ENCODE measurements at places on chromosomes 2 and 18.

DNA sequence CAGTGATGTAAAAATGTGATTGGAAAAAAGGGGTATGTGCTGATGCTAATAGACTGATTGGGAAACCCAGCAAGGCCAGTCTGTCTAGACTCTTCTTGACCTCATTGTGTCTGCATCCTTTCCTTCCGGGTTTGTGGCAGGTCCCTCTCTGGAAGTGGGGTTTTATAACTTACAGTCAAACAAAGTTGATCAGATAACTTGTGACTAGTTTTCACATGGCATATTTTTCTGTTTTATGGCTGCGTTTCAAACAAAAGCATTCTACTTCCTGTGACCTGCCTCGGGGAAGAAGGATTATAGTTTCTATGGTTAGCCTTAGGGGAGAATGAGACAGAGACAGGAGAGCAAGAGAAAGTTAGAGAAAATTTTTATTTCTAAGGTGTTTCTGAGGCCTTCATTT lies 188.7 kb upstream of the HNMT start:
- no peak for DNase-seq

- no peak for DNase-seq
Observed at GRCh38 chr2:28632791-28633190, 118.8 kb upstream of the PPP1CB start.

DNA sequence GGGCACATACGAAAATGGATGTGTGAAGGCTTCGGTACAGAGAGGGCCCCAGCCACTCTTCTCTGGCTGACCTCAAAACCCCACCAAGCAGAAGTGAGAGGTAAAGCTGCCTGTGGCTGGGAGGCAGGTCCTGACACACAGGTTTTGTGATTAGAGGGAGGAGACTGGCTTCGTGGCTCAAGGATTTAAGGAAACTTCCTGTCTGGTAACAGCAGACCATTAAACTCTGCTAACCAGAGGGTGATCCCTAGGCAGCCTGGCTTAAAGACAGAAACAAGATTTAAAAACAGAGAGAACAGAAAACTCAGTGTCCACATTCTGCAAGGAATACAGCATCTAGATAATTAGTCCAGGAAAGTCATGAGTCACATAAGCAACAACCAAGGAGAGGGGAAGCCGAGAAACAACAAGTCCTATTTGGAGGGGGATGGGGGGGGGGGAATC lies 101.9 kb downstream of the NFATC1 start:
- DNase-seq, result no peak

DNA sequence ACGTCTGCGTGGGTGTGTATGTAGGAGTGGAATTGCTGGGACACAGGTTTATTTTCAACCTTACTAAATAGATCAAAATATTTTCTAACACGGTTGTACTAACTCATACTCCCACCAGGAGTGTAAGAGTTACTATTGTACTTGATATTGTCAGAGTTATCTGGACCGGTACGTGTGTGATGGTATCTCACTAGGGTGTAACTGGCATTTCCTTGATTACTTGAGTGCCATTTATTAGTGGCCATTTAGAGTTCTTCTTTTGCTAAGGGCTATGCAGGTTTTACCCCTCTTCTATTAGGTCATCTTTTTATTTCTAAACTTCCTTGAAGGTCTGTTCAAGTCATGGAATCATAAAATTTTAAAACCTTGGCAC lies 33.5 kb downstream of the CENPO start:
- no peak for DNase-seq

DNA sequence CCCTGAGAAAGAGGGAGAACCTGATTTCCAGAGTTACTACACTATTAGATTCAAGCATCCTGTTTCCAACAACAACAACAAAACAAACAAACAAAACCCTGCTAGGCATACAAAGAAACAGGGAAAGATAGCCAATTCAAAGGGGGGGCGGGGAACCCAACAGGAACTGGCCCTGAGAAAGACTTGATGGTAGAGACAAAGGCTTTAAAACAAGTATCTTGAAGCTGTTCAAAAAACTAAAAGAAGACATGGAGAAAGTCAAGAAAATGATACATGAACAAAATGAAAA lies 147.1 kb downstream of the THADA start:
- no peak for DNase-seq

GRCh38 chr18:26312199-26312598 lies 86.0 kb downstream of the TAF4B start:
- DNase-seq, result no peak

GRCh38 chr18:3247240-3248061 lies at the start of gene MYL12A:
Gene MYL12A, plus strand, starts transcription at chr18:3247801. Its CDS starts 5,447 bp downstream, at chr18:3253248.
- DNase-seq, result peak; percentile 99

DNA sequence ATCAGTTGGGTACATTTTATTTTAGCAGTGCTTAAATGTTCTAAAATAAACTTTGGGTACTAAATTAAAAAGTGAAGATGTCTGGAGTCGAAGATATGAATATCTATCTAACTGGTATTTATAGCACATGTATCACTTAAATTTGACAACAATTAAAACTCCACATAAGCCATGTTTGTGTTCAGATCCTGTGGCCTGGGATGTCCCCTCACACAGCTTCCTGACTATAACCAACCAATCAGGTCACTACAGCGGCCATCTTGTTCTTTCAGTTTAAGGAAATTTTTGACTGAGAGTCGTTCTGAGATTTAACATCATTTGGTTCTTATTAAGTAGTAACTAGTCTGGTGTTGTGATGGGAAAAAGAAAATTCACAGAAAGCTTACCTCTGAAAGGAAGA lies 170.7 kb upstream of the NRP2 start:
- no peak for DNase-seq

DNA sequence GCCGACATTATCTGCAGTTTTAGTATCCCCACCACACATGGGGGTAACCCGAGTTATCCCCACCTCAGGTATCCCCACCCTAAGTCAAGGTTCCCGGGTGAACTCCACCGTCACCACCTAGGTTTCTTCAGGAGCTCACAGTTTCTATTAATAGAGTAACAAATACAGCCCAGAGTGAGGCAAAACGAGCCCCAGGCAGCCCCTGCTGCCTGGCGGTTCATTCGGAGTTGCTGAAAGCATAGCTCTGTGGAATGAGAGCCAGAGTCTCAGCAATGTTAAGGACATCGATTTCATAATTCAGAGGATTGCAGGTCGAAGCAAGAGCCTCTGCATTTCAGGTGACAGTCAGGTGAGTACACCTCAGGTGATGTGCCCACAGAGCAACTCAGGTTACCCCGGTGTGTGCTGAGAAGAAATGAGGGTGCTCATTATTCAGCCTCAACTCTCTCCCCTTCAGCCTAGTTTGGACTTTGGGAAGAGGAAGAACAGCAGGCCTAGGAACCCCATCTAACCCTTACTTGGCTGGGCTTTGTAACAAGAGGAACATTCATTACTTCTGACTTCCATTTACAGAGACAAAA lies 10.7 kb downstream of the SATB2 start:
- DNase-seq, result no peak

- DNase-seq, result no peak
Observed at GRCh38 chr2:209501579-209501978, 77.7 kb downstream of the MAP2 start.

GRCh38 chr2:68476454-68476853 lies 9.1 kb downstream of the APLF start:
- DNase-seq, result no peak

DNA sequence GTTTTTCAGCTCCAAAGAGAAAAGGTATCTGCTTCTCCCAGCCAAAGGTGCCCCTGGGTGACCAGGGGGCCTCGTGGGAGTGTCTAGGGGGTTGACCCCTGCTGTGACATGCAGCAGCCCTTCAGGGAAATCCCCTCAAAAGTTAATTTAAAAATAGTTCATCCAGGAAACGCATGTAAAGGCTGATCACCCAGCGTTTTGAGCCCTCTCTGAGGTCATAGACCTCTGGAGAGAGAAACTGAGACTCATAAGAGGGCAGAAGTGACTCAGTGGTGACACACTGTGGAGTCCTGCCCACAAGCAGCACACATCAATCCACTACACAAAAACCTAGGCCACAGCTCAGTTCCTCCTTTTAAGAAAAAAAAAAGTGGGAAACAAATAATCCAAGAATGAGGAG lies 11.9 kb downstream of the GAL3ST2 start:
- DNase-seq, result no peak

DNA sequence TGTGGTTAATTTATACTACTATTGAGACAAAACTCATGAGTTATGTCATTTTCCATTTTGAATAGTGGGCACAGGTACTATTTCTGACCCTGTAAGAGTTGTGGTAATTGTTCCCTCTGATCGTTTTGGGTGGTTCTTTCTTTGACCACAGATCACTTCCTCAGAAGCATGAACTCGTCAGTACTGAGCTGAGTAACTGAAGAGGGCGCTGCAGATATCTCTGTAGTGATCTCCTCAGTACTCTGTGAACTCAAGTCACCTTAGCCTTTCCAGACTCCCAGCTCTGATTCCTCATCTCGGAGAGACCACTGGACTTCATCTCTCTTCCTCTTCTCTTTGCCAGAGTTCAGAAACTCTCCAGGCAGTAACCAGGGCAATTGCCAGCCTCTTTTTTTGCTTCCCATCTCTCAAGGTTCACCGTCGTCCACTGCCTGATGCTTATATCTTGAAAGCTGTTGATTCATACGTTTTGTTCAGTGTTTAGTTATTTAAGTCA lies 9.4 kb upstream of the IL1RL1 start:
- DNase-seq, result peak; percentile 85

- no peak for DNase-seq
Observed at GRCh38 chr18:37251679-37252078, 313.9 kb downstream of the CELF4 start.
